Right lobe of liver (tissue), 6 donors: ENCODE measurements at places on chromosomes 1 and 21. TPM values are rescaled to one million over a fixed set of nuclear protein-coding genes. Genes with fewer than 3 reads are reported as not detected.

The NIT1 gene
- total RNA-seq = 38.5 TPM

DNA sequence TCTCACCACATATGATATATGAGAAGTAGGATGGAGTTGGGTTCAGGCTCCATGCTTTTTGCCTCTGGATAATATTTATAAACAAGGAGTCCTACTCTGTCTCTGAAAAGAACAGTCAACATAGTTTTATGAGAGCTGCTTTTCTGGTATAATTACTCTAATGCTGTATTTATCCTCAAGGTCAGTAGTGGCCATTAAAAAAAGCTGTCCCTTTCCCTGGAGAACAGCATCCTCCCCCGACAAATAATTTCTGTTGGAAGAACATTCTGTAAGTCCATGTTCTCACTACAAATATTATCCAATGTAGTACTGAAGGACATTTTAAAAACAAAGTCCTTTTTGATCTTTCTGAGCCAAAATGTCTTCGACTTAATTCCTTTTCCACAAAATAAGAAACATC, 9.0 kb upstream of the RGS5 start:
- H3K27ac ChIP-seq = no peak overlapping the region
- H3K4me3 ChIP-seq = no peak overlapping the region
- H3K4me1 ChIP-seq = no peaks in the 10 kb centered on the region
- no peaks in the 10 kb centered on the region for H3K27me3 ChIP-seq
- no peak for DNase-seq

- no peaks in the 10 kb centered on the region for H3K36me3 ChIP-seq
- no peak overlapping the region for H3K4me3 ChIP-seq
- H3K27me3 ChIP-seq = no peaks in the 10 kb centered on the region
- no peak for DNase-seq
- no peaks in the 10 kb centered on the region for H3K4me1 ChIP-seq
These were observed 9.1 kb upstream of the SLC19A1 start for GRCh38 chr21:45551316-45551715.

The PCP4 gene
- total RNA-seq = not detected

The DMRTA2 gene
- total RNA-seq = not detected

GRCh38 chr1:100036718-100037655, 67.2 kb downstream of the SLC35A3 start:
- H3K36me3 ChIP-seq = no peaks in the 10 kb centered on the region
- DNase-seq = no peak
- H3K27me3 ChIP-seq = no peaks in the 10 kb centered on the region
- peaks cover 7% of the 10 kb centered on the region for H3K4me1 ChIP-seq

DNA sequence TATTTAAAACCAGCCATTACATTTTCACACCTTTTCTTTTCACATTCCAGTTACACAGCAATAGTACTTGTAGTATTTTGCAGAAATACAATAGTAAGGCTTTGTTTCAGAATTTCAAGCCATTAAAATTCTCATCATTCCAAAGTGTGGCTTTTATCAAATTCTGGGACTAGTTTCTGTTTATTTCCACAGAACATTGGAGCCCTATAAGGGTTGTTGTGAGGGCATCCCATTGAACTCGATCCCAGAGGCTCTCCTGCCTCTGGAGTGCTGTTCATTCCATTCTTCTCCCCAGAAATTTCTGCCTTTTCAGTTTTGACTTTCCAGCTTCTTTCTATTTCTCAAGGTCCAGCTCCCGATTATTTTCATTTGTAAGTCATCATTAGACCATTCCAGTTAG, 645.5 kb downstream of the ADGRL2 start:
- no peaks in the 10 kb centered on the region for H3K4me1 ChIP-seq
- DNase-seq = no peak
- H3K27me3 ChIP-seq = no peaks in the 10 kb centered on the region
- no peak overlapping the region for H3K4me3 ChIP-seq
- no peaks in the 10 kb centered on the region for H3K36me3 ChIP-seq
- H3K27ac ChIP-seq = no peak overlapping the region

The SHISA4 gene
- 5.1 TPM for total RNA-seq

- no peak overlapping the region for H3K27ac ChIP-seq
- H3K27me3 ChIP-seq = no peaks in the 10 kb centered on the region
- H3K4me1 ChIP-seq = no peaks in the 10 kb centered on the region
- no peak overlapping the region for H3K4me3 ChIP-seq
- peaks cover 47% of the 10 kb centered on the region for H3K36me3 ChIP-seq
- no peak for DNase-seq
These were observed 12.2 kb downstream of the PINK1 start for GRCh38 chr1:20645414-20645813.

GRCh38 chr21:24868117-24868516, 739.2 kb downstream of the MRPL39 start:
- no peak overlapping the region for H3K4me3 ChIP-seq
- no peaks in the 10 kb centered on the region for H3K4me1 ChIP-seq
- no peak for DNase-seq
- H3K27me3 ChIP-seq = no peaks in the 10 kb centered on the region

The GNAT2 gene
- 0.20 TPM for total RNA-seq

DNA sequence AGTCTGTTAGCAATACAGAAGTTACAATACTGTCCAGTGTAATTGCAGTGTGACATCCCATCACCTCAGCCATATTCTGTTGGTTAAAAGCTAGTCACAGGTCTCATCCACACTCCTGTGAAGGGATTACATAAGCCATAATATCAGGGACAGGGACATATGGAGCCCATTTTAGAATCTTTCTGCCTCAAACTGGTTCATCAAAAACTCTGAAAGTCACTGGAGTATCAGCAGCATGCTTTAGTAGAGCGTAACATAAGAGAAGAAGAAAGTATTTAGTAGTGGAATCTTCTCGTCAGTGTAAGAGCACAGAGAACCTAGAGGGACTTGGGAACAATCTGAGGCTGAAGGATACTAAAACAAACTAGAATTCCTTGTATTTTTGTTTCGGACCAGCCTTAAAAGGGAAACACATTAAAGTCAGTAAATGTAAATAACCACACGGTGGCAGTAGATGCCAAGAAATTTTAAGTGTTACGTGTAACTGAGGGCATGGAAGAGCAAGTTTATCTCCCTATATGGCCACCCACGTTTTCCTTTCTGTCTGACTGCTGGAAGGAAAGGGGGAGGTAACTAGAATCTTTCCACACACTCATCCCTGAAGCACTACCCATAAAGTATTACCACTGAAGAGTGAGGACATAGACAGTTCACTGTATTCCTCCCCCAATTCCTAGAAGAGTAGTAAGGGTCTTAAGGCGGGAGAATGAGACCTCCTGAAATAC, 41.6 kb upstream of the AGL start:
- no peak overlapping the region for H3K27ac ChIP-seq
- H3K27me3 ChIP-seq = no peaks in the 10 kb centered on the region
- DNase-seq = no peak

GRCh38 chr1:12551584-12551983, 66.4 kb downstream of the DHRS3 start:
- no peak overlapping the region for H3K27ac ChIP-seq
- no peaks in the 10 kb centered on the region for H3K27me3 ChIP-seq
- no peak overlapping the region for H3K4me3 ChIP-seq

- no peak overlapping the region for H3K27ac ChIP-seq
- H3K4me3 ChIP-seq = no peak overlapping the region
- H3K4me1 ChIP-seq = peaks cover 7% of the 10 kb centered on the region
- H3K36me3 ChIP-seq = peaks cover 3% of the 10 kb centered on the region
- no peak for DNase-seq
- no peaks in the 10 kb centered on the region for H3K27me3 ChIP-seq
These were observed 31.0 kb downstream of the ARID1A start for GRCh38 chr1:26726784-26727183.

GRCh38 chr1:59990470-59990869, 63.9 kb upstream of the CYP2J2 start:
- no peaks in the 10 kb centered on the region for H3K4me1 ChIP-seq
- no peak for DNase-seq
- no peak overlapping the region for H3K27ac ChIP-seq

The LCE2B gene
- total RNA-seq = not detected

GRCh38 chr1:218255090-218255489, 30.0 kb upstream of the RRP15 start:
- H3K27ac ChIP-seq = no peak overlapping the region
- no peaks in the 10 kb centered on the region for H3K27me3 ChIP-seq
- no peaks in the 10 kb centered on the region for H3K4me1 ChIP-seq
- no peak for DNase-seq

The S100A3 gene
- total RNA-seq = not detected

The APCS gene
- 958 TPM for total RNA-seq

DNA sequence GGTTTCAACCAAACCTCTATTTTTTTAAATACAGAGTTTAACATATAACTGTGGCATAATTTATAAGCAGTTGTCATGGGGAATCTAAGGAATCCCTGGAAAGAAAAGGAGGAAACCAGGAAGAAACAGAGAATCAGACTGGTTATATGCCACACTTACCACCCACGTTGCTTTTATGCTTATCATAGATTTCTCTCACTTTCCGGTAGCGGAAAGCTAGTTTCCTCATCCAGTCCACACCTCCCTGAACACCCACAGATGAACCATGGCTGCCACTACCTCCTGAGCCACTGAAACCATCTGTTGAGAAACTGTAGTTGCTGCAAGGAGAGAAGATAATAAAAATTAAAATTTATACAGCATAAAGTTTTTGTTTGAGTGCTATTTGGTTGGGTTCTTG, 33.5 kb downstream of the XKR8 start:
- H3K4me3 ChIP-seq = no peak overlapping the region
- H3K27me3 ChIP-seq = no peaks in the 10 kb centered on the region
- no peak for DNase-seq
- H3K27ac ChIP-seq = no peak overlapping the region

DNA sequence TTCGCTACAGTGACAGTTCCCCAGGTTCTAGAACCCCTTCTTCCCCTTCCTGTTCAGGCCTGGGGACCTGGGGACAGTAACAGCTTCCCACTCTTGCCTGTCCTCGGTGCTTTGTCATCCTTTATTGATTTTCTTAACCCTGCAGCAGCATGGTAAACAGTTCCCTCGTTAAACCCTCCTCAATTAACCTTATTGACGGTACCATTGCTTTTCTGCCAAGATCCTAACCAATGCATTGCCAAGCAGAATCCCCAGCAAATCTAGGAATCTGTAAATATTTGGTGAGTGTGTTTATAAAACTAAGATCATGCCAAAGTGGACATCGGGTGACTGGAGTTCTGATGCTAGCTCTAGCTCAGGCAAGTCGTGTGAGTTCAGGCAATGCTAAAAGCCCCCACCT, 99.6 kb upstream of the KAZN start:
- no peaks in the 10 kb centered on the region for H3K27me3 ChIP-seq
- H3K4me3 ChIP-seq = no peak overlapping the region
- H3K27ac ChIP-seq = peak overlapping the region; percentile 58
- no peak for DNase-seq
- H3K4me1 ChIP-seq = peaks cover 21% of the 10 kb centered on the region

GRCh38 chr1:71292203-71292602, 211.4 kb upstream of the ZRANB2 start:
- no peak overlapping the region for H3K4me3 ChIP-seq
- no peaks in the 10 kb centered on the region for H3K4me1 ChIP-seq
- H3K27ac ChIP-seq = no peak overlapping the region
- no peaks in the 10 kb centered on the region for H3K36me3 ChIP-seq
- DNase-seq = no peak

DNA sequence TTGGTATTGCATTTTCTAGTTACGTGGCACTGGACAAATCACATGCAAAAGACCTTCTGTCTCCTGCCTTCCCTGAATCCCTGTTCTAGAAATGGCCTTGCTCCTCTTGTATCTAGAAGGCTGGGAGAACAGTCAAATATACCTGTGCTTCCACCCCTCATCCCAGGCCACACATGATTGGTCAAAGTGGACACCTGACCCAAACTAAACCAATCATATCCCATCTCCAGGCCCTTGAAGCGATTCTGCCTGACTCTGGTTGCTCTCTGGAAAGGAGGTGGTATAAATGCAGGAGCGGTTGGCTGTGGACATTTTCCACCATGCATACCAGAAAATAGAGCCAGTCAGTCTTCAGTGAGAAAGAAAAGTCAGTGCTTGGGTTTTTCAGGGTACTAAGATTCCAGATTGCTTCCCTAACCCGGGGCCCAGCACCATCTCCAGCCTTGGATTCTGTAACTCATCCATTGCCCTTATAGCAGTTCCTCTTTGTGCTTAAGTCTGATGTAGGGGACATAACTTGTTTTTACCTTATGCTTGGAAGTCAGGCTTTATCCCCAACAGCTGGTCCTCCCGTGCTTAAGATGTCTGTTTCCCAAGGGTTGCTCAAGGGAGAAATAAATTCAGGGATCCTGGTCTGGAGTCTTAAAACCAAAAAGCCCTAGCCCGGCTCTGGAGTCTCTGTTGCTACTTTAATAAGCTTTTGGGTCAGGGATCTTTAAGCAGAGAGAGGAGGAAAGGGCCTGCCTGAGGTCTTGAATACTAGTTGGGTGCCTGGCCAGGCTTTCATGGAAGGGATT, 7.7 kb upstream of the PHC2 start:
- no peak for DNase-seq
- H3K27ac ChIP-seq = no peak overlapping the region
- H3K4me3 ChIP-seq = no peak overlapping the region
- no peaks in the 10 kb centered on the region for H3K4me1 ChIP-seq

The ANGPTL1 gene
- total RNA-seq = 5.1 TPM

The LCE1C gene
- total RNA-seq = not detected

The CASZ1 gene
- total RNA-seq = 6.8 TPM

The TRIM33 gene
- total RNA-seq = 15.6 TPM

The MYBPHL gene
- total RNA-seq = not detected

DNA sequence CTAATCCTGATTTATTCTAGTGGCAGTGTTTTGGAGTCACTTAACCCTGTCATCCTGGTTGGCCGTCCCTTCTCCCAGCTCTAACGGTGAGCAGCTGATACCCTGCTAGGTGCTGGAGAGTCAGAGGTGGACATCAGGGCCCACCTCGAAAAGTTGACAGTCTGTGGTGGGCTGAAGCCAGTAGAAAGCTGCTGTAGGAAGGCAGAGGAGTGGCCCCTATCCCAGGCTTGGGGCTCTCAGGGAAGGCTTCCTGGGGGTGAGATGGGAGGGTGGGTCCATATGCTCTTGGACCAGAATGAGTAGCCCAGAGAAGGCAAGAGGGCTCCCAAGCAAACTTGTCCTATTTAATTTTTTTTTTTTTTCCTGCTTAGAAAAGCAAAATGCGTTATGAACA, 475 bp upstream of the RPL5 start:
- no peaks in the 10 kb centered on the region for H3K4me1 ChIP-seq
- no peak overlapping the region for H3K27ac ChIP-seq
- peak overlapping the region; percentile 95 for H3K4me3 ChIP-seq
- peaks cover 29% of the 10 kb centered on the region for H3K36me3 ChIP-seq
- no peak for DNase-seq
- no peaks in the 10 kb centered on the region for H3K27me3 ChIP-seq

- no peak overlapping the region for H3K4me3 ChIP-seq
- H3K4me1 ChIP-seq = no peaks in the 10 kb centered on the region
- no peaks in the 10 kb centered on the region for H3K36me3 ChIP-seq
- H3K27me3 ChIP-seq = no peaks in the 10 kb centered on the region
These were observed 156.0 kb downstream of the PGBD5 start for GRCh38 chr1:230270185-230270558.

The CCDC181 gene
- not detected for total RNA-seq
